Activated CD4-positive, CD25-positive, alpha-beta regulatory T cell (primary cell): ENCODE measurements at places on chromosomes 3 and 15.

GRCh38 chr15:69015591-69015990, 1.1 kb downstream of the NOX5 start:
- no peak for DNase-seq

GRCh38 chr3:56773986-56774385, 27.8 kb downstream of the ARHGEF3 start:
- DNase-seq, result no peak

DNA sequence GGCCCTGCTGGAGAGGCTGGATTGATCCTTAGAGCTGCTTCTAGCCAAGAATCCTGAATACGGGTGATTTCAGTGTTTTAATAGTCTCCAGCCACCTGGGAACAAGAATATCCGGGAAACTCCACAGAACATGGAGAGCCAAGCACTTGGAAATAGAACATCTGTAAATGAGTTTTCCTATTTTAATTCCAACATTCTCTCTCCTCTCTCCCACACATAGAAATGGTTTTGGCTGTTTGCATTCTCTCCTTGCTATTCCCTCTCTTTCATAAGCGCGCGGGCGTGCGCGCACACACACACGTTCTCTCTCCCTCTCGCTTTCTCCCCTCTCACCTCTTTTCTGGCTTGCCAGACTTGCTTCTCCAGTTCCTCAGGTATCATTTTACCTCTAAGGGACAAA, 50.6 kb downstream of the GADL1 start:
- DNase-seq, result no peak

- no peak for DNase-seq
Observed at GRCh38 chr15:36284911-36285310, 294.5 kb upstream of the CDIN1 start.

DNA sequence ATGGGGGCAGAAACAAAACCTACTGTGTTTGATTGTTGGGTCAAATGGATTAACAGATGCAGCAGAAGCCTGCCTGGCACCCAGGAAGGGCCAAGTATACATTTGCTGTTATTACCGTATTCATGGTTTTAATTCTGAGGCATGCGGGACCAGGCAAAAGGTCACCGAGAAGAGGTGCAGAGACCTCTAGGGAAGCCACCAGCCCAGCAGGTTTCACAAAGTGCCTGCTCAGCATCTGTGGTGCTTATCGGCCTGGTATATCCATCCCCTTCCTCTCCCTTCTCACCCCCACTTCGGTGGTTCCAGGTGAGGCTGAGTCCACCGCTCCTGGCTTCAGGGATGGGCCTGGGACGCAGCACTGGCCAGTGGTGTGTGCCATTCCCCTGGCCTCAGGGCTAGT, 13.1 kb downstream of the TPRA1 start:
- no peak for DNase-seq

GRCh38 chr3:171384101-171384891, 75.9 kb downstream of the TNIK start:
- no peak for DNase-seq

DNA sequence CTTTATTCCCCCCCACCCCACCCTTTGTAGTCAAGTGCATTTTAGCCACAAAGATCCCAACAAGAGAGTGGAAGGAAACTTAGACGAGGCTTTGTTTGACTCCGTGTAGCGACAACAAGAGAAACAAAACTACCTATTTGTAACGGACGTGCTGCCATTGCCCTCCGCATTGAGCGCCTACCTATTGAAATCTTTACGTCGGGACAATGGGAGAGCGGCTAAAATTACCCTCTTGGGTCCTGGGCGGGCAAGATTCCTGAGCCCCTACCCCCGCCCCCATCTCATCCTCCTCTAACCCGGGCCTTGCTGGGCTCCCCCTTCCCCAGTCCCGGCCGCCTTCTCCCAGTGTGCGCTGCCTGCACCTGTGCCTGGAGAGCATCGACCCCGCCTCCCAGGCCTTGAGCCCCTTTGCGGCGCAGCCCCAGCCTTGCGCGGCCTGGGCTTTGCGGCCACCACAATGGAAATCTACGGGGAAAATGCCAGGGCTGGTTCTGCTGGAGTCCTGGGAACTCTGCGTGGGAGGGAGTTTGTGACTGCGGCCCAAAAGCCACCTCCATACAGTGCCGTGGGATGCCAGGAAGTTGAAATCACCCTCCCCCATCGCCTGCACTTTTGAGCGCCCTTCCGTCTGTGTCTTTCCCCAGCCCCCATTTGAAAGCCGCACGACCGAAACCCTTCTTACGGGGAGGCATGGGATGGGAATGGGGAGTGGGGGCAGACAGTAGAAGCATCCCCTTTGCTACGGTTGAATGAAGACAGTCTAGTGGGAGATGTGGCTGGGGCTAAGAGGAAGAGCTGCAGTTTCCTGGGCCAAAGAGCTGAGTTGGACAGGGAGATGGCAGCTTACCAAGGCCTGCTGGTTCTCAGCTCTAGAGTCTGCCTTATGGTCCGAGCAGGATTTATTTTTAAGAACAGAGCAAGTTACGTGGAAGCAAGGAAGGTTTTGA, 1.1 kb upstream of the SOX2 start:
- DNase-seq, result no peak
